ENCODE measurements at places on chromosomes 16 and 17. TPM values are rescaled to one million over a fixed set of nuclear protein-coding genes. Genes with fewer than 3 reads are reported as not detected.

- DNase-seq, result peak; percentile 78
These were observed 823 bp downstream of the TNRC6C start for GRCh38 chr17:77959126-77959925.

DNA sequence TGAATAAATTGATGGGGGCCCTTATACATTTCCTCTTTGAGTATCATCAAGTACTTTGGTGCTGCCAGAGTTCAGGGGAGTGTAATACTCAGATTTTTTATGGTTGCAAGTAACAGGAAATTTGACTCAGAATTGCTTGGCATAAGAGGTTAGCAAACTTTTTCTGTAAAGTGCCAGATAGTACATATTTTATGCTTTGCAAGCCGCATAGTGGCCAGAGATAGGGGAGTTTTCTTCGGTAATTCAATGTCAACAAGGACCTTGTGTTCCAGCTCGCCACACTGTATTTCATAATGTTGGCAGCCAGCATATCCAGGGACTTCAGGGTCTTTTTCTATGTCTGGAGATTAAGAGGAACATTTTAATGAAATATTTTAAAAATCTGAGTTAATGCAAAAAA lies 51.0 kb upstream of the MARCHF10 start:
- DNase-seq, result no peak

DNA sequence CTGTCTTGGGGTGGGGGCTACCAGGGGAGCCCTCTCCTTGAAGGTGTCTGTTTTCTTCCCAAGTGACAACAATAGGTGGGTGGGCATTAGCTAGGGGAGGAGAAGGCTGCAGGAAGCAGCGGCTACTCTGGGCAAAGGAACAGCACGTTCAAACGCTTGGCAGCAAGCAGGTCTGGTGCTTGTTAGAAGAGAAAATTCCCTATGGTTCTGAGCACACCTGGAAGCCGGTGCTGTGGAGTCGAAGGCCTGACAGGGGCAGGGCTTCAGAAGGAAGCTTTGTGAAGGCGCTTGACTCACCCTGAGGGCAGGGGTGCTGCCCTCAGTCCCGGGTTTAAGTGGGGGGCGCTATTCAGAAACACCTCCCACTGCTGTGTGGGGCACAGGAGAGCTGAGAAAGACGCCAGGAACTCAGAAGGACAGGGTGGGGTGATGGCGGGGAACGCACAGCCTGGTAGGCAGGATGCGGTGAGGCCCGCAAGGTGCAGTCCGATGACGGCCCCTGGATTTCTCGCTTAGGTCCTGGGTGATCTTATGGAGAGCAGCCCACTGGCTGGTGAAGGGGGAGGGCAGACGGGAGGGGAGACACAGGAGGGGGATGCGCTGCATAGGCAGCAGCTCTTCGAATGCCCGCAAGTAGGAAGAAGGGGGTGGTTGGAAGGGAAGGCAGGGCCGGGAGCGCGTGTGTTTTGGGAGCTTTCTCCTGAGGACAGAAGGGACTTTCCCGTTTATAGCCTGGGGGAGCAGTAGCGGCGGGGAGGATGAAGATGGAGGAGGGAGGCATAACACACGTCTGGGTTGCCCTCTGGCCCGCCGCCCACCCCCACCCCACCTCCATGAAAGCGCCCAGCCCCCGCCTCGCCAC lies 3.2 kb downstream of the GJD3 start:
- DNase-seq, result peak; percentile 70

- DNase-seq, result no peak
These were observed 16.6 kb downstream of the MRTFB start for GRCh38 chr16:14087590-14088154.

DNA sequence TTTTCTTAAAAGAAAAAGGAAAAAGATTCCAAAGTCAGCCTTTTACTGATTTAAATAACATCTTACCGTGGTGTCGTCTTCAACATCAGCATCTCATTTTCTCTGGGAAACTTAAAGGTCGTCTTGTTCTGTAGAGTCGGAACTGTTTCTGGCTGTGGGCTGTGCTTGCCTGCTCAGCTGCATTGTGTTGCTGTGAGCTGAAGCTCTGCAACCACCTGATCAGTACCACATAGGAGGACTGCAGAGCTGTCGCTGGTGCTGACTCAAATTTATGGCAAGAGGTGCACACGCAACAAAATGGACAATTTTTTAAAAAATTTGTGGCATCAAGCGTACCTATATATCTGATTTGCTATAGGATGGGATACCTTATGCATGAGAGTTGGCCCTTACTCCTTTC lies at the start of gene OMG:
OMG (minus strand) TSS at position 150 of the 400 bp plus-strand sequence. CDS start 908 bp downstream, outside the sequence.
- no peak for DNase-seq

DNA sequence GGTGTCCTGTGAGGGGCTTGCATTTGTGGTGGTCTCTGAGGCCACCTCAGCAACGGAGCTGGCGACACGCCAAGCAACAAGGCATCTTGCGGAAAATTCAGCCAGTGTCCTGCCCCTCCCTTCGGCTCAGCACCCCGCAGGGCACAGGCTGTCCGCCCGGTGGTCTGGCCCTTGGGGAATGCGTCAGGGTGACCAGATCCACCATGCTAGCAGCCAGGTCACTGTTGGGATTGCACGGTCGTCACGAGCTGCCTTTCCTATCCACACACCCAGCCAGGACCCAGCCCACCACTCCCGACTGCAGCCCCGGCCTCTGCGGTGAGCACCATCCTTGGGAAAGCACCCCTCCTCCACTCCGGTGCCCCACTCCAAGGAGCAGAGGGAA lies 221.2 kb downstream of the NTN1 start:
- DNase-seq, result no peak

DNA sequence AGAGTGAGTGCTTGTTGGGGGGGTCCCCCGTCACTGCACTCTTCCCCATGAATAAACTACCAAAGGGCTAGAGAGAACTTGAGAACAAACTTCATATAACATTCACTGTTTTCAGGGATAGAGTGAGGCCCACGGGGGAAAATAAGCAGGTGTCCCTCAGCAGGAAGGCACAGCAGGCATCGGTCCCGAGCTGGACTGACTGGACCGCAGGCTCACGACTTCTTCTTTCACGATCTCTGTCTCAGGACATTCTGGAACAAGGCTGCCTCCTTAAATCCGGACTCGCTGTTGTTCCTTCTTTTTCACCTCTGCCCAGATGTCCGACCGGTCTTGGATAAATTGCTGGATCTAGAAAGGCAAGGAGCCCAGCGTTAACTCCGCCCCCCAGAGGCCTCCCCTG lies 14.8 kb downstream of the CCDC42 start:
- no peak for DNase-seq

- DNase-seq, result no peak
These were observed 21.9 kb upstream of the NKD1 start for GRCh38 chr16:50526249-50526648.

DNA sequence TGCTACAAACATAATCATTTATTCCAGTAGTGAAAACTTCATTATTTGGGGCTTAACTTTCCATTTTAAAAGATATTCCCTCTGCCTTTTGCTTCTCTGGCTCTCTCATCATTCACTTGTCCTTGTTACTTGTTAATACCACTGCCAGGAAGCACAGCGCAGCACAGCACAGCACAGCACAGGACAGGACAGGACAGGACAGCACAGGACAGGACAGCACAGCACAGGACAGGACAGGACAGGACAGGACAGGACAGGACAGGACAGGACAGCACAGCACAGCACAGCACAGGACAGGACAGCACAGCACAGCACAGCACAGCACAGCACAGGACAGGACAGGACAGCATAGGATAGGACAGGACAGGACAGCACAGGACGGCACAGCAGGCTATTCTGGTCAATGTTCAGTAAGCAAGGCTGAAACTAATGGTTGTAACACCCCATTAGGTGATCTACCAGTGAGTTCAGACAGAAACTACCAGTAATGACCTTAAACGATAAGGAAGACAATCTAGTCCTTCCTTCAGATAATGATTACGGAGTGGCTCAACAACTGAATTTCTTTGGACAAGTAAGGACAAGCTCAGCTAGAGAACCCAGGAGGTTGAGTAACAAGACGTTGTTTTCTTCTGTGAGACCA lies 31.9 kb downstream of the COG1 start:
- DNase-seq, result no peak

DNA sequence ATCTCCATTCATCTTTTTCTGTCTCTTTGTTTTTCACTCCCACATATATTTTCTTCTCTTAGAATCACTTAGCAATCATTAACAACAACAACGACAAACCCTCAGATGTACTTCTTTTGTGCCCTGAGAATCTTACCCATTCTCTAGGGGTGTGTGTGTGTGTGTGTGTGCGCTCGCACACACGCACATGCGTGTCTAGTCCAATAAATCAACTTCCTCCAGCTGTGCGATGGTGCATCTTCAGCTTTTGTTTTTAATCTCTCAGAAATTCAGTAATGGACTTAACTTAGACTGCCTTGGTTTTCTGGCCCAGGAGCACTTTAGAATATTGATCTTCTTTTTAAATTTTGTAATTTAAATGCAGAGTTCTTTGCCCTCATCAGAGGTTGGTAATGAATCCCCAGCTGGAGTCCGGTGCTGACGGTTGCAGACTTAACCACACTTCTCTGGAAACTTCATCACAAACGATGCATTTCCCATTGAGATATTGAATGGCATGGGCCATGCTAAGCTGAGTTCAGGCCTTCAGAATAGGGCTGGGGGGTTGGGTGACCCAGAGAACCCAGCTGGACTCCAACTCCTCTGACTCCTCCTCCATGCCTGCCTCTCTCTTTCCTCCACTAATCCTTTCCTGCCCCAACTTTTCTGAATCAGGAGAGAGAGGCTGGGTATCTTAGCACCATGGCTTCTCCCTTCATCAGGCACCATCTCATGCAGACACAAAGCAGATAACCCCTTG lies 193.9 kb downstream of the ZNF18 start:
- DNase-seq, result peak; percentile 49

- DNase-seq, result no peak
These were observed 62.7 kb downstream of the IRX6 start for GRCh38 chr16:55386534-55387296.

- peak; percentile 45 for DNase-seq
These were observed 4.7 kb upstream of the CD2BP2 start for GRCh38 chr16:30359871-30360170.

- no peak for DNase-seq
These were observed 115.8 kb downstream of the SMG6 start for GRCh38 chr17:2187758-2188157.

- DNase-seq, result peak; percentile 81
These were observed 4.4 kb downstream of the BAHCC1 start for GRCh38 chr17:81399481-81400153.

DNA sequence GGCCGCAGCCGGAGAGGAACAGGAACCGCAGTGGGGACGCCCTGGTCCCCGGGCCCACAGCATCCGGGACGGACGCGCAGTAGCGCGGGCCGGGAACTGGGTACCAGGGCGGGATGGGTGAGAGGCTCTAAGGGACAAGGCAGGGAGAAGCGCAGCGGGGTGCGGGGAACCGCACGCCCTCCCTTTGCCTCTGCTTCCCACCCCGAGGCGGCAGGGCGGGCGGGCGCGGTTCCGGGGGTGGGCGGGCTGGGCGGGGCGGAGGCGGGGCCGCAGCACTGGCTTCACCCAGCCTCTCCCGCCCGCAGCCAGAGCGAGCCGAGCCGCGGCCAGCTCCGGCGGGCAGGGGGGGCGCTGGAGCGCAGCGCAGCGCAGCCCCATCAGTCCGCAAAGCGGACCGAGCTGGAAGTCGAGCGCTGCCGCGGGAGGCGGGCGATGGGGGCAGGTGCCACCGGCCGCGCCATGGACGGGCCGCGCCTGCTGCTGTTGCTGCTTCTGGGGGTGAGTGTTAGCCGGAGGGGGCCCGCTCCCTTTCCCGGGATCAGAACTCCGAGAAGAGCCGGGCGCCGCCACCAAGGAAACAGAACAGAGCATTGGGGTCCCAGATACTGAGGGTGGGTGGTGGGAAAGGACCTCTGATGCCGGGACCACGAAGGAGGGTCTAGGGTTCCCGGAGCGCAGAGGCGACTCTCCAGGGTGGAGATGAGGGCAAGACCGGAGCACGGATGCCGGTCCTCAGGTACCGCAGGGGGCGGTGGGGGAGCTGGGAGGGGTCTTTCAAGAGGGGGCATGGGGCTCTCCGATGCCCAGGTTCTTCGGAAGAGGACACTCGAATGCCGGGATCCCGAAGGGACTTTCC lies at the start of gene NGFR:
NGFR (plus strand) TSS at position 308 of the 856 bp plus-strand sequence; CDS start at position 433, 125 bp downstream.
- peak; percentile 87 for DNase-seq

HOXB6 gene
- not detected for total RNA-seq

RPS15A gene
- 1,664 TPM for total RNA-seq

MYH8 gene
- not detected for total RNA-seq

SMIM36 gene
- total RNA-seq, result not detected

ANKFN1 gene
- total RNA-seq, result not detected

PIRT gene
- total RNA-seq, result not detected

GEMIN4 gene
- 34.9 TPM for total RNA-seq

VAT1L gene
- 6.4 TPM for total RNA-seq

TCAP gene
- 1.4 TPM for total RNA-seq

DNAI2 gene
- total RNA-seq, result not detected

SOST gene
- not detected for total RNA-seq

DOC2A gene
- total RNA-seq, result 6.2 TPM

All from endodermal cell (in vitro differentiated cells).